ENCODE measurements at places on chromosomes 7 and 10. TPM values are rescaled to one million over a fixed set of nuclear protein-coding genes. Genes with fewer than 3 reads are reported as not detected.

DNA sequence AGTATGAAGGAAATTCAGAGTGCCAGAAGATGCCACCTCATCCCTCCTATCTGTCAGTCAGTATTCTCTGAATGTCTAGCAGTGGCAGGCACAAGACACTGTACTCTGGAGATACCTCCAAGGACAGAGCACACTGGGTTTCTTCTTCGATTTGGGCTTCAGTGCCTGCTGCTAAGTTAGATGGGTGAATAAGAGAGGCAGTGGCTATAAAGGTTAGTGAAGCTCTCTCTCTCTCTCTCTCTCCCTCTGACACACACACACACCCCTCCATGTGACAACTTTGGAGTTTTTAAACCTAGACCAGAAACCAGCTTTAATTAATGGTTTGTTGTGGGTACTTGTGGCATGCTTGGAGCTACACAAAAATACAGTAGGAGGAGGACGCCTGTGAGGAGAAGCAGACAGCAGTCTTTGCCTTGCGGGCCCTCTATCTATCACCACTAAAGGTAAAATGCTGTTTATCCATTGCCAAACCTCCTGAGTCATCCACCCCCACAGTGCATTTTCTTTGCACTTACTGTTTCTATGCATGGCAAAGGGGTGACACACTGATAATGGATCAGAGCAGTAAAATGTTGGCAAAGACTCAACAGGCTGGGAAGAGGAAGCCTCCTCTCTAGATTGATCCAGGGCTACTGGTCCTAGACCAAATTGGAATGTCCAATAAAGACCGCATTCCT is 102.5 kb downstream of the TRIL start:
- DNase-seq: no peak

- DNase-seq: no peak
Observed at GRCh38 chr10:53664282-53665019, 891.9 kb upstream of the MBL2 start.

GRCh38 chr7:105519353-105519752 is 2.7 kb downstream of the PUS7 start:
- no peak for DNase-seq

DNA sequence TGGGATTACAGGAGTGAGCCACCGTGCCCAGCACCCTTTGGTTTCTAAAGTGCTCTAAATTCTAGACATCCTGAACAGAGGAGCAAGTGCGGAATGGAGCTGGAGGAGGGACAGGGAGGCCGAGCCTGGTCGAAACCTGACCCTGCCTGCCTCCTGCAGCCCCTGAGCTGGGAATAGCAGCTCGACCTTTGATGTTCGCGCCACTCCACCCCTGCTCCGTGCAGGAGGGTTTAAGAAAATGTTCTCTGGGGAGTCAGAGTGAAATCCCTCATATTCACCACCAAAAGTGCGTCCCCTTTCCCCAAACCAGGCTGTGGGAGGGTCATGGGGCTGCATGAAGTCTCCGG is 1.8 kb downstream of the PGAM2 start:
- no peak for DNase-seq

DNA sequence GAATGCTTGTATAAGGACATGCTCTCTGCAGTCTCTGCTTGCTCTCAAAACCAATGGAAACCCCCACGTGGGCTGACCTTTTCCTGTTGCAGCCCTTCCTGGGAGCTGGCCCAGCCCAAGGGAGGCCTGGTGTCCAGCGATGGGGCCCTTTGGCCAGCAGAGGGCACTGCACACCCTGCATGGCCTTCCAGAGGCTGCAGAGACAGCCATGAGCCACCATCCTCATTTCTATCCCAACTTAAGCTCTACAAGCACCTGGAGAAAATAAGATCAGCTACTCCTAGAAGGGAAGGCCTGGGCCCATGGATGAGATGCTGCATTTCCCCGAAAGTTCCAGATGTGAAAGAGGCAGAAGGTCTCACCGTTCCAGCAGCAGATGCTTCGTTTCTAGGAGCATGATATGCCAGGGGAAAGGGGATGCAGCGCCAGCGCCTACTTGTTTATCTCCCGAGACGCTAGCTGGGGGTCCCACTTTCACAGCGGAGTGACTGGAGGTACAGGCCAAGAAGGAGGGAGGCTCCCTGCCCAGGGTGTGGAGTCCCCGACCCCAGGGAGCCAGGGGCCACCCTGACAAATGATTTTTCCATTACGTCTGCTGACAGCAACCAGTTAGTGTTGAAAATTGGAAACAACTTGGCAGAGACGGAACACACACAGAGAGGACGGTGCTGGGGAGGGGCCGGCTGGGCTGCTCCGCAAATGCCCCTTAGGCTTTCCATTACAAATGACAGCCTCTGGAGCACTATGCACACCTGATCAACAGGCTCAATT is 106.4 kb downstream of the ZRANB1 start:
- DNase-seq: no peak

DNA sequence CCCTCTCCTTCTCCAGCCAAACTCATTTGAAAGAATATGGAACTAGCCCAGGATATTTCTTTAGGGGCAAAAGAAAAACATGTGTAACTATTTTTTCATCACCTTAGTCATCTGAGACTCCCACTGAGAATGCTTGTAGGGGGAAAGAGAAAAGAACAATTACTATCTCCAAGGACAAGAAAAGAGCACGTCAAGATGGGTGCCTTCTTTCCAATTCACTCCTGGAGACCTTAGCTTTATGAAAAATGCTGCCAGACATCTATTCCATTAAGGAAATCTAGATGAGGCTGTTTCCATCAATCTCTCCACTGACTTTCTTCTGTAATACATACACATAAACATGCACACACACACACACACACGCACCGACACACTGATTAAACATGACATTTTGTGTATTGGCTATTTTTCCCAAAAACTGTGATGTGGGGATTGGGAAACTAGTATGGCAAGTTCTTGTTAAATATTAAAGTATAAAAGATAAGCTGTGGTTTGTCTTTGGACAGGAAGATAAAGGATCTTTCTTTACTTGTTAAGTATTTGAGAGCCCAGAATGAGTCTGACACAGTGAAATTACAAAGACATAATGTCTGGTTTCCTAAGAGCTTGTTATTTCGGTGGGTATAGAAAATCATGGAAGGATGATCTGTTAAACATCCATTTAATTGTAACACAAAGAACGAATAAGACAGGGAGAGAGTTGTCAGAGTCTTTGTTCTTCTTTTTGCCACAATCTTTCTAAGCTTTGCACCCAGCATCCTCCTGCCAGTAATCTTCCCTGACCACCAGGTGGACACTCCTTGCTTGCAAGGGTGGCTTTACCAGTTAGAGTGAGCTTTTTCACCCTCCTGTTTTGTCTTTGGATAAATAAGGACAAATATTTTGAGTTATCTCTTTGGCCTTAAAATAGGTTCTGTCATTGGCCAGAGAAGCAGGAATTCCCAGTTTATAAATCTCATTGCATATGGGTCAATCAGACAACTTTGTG is 177.3 kb upstream of the TMEM72 start:
- no peak for DNase-seq

DNA sequence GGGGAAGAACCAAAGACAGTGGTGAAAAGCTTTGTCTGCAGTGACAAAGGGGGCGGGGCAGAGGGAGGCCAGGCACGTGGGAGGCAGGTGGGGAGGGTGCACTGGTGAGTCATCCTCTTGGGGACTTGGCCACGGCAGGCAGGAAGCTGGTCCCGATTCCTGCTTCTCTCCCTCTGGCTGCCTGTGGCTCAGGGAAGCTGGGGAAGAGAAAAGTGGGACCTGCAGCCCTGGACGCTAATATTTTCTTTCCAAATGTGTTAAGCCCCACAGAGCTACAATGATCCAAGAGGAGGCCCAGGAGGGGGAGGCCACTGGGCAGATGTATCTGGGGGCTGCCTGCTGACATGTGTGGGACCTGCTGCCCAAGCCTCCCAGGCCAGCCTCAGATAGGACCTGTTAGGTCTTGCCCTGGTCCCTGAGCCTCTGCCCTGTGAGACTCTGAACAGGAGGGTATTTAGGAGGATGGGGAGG is 231.8 kb downstream of the KCNMA1 start:
- DNase-seq: peak; percentile 64

- no peak for DNase-seq
Observed at GRCh38 chr10:131946321-131946751, 35.4 kb downstream of the BNIP3 start.

TSPAN33 gene
- total RNA-seq: 14.1 TPM

INHBA gene
- total RNA-seq: 24.0 TPM

Measured in thoracic aorta (tissue), 2 donors.